ENCODE measurements at places on chromosomes 13 and 19.

GRCh38 chr13:21016487-21016886 lies 44.9 kb downstream of the LATS2 start:
- no peak for DNase-seq

- DNase-seq = no peak
Observed at GRCh38 chr19:2733930-2734588, 5.8 kb downstream of the SLC39A3 start.

GRCh38 chr13:26679411-26680122 lies 81.0 kb downstream of the GPR12 start:
- DNase-seq = no peak

DNA sequence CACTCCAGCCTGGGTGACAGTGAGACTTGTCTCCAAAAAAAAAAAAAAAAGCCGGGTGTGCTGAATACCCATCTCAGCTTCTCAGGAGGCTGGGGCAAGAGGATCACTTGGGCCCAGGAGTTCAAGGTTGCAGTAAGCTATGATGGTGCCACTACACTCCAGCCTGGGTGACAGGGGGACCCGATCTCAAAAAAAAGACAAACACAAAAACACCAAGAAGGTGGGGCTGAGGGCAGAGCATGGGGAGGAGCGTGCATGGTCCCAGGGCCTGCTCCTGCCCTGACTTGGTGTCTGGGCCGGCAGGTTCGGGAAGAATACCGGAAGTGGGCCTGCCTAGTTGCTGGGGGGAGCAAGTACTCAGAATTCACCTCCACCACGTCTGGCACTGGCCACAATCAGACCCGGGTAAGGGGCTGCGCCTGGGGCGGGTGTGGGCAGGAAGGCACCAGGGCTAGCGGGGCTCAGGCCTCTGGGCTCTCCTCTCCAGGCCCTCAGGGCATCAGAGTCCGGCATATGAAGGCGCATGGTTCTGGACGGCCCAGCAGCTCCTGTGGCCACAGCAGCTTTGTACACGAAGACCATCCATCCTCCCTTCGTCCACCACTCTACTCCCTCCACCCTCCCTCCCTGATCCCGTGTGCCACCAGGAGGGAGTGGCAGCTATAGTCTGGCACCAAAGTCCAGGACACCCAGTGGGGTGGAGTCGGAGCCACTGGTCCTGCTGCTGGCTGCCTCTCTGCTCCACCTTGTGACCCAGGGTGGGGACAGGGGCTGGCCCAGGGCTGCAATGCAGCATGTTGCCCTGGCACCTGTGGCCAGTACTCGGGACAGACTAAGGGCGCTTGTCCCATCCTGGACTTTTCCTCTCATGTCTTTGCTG lies 11.3 kb downstream of the DDX39A start:
- no peak for DNase-seq

Data from NCI-H748 treated with DMSO at 0.1 percent for 48 hours (cell line).